ENCODE measurements at places on chromosomes 13 and 19.

- DNase-seq = no peak
These were observed 229.4 kb downstream of the NDFIP2 start for GRCh38 chr13:79710376-79710775.

DNA sequence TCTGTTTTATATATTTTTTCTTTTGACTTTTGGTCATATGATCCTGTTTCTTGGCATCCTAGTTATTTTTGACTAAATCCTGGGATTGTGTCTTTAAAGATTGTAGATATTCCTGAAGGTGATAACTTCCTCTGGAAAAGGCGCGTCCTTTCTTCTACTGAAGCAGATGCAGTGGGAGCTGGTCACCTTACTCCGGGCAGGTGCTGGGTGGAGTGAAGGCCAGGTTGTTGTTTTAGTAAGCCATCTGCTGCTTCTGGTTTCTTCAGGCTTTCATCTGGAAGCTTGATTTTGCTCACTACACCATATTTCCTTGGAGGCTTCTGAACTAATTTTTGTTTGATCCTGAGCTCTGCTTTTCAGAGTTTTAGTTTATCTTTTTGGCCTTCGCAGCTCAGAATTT, 21.5 kb downstream of the URI1 start:
- no peak for DNase-seq

GRCh38 chr19:47107202-47107952, 6.2 kb downstream of the ZC3H4 start:
- no peak for DNase-seq

- no peak for DNase-seq
These were observed 1292.9 kb downstream of the PCDH9 start for GRCh38 chr13:65937251-65937650.

GRCh38 chr13:43006893-43007631, 15.0 kb upstream of the EPSTI1 start:
- no peak for DNase-seq

DNA sequence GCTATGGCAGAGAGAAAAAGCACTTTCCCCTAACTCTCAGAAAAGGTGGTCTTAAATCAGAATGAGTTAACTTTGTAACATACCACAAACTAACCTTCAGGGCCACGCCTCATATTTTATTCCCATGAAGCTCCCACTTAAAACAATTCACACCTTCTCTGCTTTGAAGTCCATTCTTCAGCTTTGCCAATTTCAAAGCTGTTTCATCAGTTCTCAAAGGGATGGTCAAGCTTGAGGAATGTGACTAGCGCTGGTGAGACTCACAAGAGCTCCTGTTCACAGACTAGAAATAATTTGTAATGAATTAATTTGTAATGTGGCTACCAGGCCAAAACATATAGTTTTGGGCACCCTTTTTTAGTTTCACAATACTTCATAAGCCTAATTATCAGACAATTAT, 68.2 kb downstream of the STK24 start:
- no peak for DNase-seq

GRCh38 chr19:18123819-18124218, 26.2 kb downstream of the MAST3 start:
- no peak for DNase-seq

DNA sequence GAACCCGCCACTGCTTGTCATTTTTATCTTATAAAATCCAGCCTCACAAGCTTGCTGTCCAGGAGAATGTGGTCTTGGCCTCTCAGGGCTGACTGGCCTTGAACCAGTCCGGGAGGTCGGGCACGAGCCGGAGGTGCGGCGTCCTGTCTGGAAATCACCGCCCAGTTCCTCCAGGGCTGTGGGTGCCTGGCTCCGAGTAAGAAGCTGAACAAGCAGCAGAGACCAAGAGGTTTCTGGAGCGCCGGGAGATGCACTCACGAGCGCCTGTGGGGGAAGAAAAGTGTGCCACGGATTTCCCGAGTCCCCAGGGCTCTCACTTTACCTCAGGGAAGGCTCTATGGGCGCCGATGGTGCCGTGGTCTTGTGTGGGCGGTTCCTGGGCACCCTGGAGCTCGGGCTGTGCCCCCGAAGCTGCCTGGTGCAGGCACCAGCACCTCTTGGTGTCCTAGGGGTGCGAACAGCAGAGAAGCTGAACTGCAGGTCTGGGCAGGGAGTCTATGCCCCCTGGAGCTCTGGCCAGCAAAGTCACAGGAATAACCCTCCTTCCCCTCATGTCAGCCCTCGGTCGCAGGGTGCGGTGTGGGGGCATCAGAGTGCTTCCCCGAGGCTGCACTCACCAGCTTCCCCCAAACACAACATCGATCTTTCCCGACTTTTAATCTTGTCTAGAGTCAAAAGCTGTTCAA, 50.0 kb downstream of the GAS6 start:
- DNase-seq = no peak

GRCh38 chr13:79775830-79776229, 294.9 kb downstream of the NDFIP2 start:
- peak; percentile 3 for DNase-seq

- no peak for DNase-seq
These were observed 12.1 kb upstream of the HAS1 start for GRCh38 chr19:51735759-51736449.

DNA sequence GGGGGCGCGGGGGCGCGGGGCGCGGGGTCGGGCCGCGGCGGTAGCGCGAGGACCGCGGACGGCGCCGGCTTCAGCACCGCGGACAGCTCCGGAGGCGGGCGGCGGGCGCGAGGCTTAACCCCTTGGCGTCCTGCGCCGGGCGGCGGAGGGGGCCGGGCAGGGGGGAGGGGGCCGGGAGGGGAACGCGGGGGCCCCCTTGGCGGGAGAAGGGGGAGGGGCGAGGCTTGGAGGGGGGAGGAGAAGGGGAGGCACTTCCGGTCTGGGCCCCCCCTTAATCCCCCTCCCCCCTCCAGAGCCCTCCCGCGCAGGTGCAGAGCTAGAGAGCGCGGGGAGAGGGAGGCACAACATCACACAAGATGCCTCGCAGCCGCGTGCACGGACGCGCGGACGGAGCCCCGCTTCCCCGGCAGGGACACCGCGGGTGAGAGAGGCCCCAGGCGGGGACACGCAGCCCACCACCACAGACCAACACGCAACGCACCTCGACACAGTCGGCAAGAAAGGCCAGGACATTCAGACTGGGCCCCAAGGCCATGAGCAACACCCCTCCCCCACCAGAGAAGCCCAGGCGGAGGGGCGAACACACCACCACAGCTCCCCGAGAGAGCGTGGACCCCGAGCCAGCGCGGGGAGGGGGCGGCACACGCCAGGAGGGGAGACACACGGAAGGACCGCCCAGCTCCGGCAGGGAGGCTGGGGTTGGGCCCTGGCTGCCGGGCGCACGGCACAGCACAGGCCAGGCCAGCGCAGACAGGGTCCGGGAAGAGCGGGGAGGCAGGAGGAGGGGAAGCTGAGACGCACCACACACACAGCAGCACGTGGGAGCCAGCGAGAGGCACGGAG, 24.1 kb downstream of the SHANK1 start:
- DNase-seq = no peak

GRCh38 chr19:40590464-40591265, 10.5 kb upstream of the LTBP4 start:
- no peak for DNase-seq

- no peak for DNase-seq
These were observed 17.3 kb downstream of the NUFIP1 start for GRCh38 chr13:44971656-44972595.

DNA sequence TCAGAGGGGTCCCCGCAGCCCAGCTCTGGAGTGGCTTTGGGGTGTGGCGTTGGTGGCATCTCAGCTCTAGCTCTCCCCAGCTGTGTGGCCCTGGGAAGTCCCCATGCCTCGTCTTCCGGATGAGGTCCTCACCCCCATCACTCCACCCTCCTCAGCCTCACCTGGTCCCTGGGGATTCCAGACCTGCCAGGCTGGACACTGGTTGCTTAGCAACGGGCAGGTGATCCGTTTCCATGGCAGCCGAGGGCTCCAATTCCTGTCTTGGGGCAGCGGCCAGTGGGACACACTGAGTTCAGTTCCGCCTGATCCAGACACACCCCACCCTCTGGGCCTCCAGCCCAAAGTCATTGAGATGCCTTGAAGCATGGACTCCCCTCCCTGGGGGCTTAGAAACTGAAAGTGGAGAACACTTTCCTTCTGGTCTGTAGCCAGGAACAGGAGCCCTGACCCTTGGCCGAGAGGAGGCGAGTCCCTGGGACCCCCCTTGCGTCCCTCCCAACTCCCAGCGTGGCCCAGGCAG, 7.7 kb upstream of the MISP start:
- DNase-seq = no peak

DNA sequence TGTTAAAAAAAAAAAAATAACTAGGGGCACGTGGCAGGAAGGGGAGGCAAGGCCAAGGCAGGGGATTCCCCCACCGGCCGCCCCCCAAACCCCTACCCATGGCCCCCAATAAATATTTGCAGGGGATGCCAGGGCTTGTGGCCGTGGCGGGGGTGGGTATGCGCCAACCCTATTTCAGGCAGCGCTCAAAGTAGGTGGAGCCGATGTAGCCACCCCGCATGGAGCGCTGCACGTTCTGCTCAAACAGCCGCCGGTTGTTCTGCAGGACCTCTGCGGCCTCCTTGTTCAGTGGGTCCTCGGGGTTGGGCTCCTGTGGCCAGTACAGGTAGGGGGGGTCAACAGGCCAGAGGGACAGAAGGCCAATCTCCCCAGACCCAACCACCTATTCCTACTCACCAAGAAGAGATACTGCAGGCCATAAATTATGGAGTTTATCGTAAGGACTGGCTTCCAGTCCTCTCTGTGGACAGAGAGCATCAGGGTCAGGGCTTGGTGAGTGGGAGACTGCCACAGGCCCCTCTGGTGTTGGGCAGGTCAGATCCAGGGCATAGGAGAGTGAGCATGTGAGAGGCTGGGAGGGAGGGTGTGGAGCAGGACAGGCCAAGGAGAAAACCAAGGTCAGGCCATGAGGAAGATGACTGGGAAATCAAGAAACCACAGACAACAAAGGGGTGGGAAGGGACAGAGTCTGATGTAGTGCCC, 1.2 kb upstream of the CHMP2A start:
- DNase-seq = no peak

GRCh38 chr19:11456659-11457058, 21.2 kb downstream of the PRKCSH start:
- DNase-seq = no peak

GRCh38 chr13:97069050-97069815, 75.0 kb upstream of the OXGR1 start:
- DNase-seq = no peak

- DNase-seq = peak; percentile 16
These were observed 583 bp downstream of the CCDC61 start for GRCh38 chr19:45995715-45996385.

GRCh38 chr13:21012211-21012610, 49.2 kb downstream of the LATS2 start:
- DNase-seq = no peak

DNA sequence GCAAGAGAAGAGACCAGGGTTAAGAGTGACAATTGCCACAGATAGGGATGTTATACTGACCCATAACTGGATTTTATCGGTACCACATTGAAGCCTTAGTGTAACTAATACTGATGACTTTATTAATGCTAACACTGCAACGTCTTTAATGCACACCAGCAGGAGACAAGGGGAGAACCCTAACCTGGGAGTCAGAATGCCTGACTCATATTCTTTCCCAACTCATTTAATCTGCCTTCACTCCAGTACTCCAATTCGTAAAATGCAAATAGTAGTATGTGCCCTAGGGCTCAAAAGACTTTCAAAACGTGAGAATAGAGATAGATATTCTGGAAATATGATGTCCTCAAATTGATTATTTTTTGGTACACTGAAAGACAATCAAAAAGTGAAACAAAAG, 62.4 kb downstream of the GPC6 start:
- DNase-seq = no peak

DNA sequence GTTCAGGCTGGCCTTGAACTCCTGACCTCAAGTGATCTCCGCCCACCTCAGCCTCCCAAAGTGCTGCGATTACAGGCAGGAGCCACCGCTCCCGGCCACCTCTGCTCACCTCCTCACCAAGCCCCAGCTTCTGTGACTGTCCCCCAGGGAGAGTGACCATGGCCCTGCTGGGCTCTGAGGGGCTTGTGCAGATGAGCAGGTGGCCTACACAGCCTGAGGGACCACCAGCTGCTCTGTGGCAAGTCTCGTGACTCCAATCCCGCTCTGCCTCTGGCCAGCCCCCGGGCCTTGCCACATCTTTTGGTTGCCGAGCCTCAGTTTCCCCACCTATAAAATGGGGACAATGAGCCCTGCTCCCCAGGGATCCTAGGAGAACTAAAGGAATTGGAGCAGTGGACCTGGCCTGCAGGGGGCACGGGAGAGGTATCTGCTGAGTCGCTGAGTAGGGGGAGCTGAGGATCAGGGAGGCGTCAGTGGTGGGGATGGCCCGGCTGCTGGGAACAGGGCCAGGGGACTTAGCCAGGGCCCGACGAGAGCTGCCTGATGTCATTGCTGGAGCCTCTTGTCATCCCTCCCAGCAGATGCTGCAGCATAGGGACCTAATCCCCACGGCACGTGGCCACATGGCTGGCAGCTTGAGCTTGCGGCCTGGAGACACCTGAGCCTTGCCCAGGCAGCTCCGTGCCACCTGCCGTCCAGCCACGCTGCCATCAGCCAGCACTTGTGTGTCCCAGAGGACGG, 74.7 kb downstream of the GADD45B start:
- DNase-seq = peak; percentile 65

DNA sequence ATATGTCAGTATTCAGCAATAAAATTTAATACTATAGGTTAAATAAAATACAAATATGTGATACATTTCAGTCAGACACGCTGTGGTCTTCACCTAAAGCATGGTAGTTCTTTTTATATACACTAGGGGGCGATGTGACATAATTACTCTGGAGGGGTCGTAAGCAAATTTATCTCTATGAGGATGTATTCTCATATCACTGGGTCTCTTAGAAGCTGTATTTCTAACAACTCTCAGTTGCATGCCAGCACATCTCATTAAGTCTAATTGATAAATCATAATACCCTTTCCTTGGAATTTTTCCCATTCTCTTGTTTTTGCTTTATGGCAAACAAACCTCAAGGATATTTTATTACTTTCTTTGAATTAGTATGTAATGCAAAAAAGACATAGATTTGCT, 3.9 kb upstream of the PCDH17 start:
- DNase-seq = no peak

DNA sequence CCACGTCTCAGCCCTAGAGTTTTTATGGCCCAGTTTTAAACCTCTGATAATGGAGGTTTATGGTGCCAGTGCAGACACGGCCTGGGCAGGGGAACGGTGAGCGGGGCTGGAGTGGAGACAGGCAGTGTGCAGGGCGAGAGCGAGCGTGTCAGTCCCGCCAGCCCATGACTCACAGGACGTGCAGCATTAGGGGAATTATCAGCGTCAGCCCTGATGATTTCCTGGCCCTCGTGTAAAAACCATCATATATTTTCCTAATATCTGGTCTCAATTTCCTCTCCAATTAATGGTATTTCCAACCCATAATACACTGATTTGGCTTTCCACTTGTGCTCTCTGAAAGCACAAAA, 104.6 kb upstream of the VSTM2B start:
- no peak for DNase-seq
